Activated naive CD8-positive, alpha-beta T cell treated with anti-CD3 and anti-CD28 coated beads for 36 hours (primary cell): ENCODE measurements at places on chromosomes 2 and 18. TPM values are rescaled to one million over a fixed set of nuclear protein-coding genes. Genes with fewer than 3 reads are reported as not detected.

NDUFAF7 gene
- total RNA-seq, result 21.3 TPM

SERPINB11 gene
- not detected for total RNA-seq

ALPG gene
- total RNA-seq, result not detected

SCYGR7 gene
- not detected for total RNA-seq

ACTR3 gene
- 480 TPM for total RNA-seq

RFX8 gene
- not detected for total RNA-seq

MYO1B gene
- 35.0 TPM for total RNA-seq

CPLX4 gene
- not detected for total RNA-seq

UGT1A3 gene
- total RNA-seq, result not detected

SERPINB12 gene
- total RNA-seq, result not detected

QPCT gene
- 3.0 TPM for total RNA-seq

DNA sequence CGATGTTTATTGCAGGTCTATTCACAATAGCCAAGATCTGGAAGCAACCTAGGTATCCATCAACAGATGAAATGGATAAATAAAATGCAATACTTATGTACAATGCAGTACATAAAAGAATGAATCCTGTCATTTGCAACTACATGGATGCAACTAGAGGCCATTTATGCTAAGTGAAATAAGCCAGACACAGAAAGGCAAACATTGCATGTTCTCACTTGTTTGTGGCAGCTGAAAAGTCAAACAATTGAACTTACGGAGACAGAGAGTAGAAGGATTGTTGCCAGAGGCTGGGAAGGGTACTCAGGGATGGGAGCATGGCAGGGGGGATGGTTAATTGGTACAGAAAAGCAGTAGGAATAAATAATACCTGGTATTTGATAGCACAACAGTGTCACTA lies 563.9 kb downstream of the TMX3 start:
- DNase-seq, result no peak

- DNase-seq, result no peak
Observed at GRCh38 chr2:43464590-43464989, 131.2 kb downstream of the THADA start.

GRCh38 chr18:7259475-7259874 lies 28.6 kb downstream of the LRRC30 start:
- DNase-seq, result no peak

DNA sequence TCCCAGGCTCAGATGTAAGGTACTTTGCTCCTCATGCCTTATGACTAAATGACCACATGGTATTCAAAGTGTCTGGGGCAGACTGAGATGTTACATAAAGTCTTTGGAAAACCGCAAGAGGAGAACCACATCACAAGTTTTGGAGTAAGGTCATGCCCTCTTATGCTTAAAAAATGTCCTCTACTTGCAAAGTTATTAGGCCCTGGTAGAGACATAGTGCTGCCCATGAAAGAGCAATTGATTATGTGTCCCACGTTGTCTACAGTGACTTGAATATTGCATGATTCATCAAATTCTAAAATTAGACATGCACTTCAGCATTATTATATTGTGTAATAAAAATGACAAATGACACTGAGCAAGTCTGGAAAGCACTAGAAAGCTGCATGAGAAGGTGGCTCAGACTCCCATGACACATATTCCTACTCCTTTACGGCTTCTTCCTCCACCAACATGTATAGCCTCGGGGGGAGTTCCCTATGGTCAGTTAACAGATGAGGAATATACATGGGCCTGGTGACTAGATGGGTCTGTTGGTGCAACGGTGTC lies 602.6 kb upstream of the VRK2 start:
- no peak for DNase-seq

DNA sequence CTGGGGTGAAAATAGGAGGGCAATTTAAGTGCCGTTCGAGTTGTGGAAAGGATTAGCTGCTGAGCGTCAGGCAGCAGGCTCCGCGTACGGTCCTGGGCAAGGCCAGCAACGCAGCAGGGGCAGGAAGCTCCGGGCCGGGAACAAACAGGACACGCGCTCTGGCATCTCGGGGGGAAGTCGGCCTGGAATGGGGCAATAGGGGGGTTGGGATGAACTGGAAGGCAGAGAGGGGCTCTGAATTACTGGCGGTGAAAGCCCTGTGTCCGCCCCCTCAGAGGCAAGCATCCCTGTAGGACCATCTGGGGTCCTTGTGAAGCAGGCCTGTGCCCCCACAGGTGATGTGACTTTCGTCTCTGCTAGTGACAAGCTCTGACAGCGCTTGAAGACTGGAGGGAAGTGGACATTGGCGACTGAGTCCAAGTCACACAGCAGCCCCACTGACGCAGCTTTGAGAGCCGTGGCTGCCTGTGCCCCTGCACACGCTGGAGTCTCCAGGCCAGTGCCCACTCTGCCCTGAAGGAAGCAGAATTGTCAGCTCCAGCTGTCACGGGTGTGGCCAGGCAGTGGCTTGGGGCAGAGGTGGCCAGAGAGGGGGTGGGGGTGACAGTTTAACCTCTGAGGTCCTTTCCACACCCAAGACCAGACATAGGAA lies 22.3 kb downstream of the GPR35 start:
- no peak for DNase-seq

DNA sequence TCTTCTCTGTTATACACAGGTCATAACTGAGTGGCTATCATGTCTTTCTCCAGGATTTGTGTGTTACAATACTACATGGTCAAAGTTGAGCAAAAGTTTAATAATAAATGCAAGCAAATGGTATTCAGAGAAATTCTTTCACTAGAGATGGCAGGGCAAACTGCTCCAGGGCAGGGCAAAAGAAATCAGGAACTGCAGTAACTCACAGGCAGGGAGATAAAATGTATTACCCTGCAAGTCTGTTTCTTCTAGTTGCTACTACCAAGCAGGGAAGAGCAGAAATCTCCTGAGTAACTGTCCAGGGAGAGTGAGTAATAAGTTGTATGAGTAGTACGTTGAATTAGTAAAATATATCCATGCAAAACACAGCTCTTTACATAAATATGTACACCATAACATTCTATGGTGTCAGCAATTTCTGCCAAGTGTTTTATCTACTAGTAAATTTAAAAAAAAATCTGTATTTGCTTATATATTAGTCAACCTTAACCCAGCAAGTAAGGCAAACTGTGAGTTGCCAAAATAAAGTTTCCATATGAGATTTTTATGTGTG lies 404.1 kb downstream of the ZEB2 start:
- DNase-seq, result no peak

DNA sequence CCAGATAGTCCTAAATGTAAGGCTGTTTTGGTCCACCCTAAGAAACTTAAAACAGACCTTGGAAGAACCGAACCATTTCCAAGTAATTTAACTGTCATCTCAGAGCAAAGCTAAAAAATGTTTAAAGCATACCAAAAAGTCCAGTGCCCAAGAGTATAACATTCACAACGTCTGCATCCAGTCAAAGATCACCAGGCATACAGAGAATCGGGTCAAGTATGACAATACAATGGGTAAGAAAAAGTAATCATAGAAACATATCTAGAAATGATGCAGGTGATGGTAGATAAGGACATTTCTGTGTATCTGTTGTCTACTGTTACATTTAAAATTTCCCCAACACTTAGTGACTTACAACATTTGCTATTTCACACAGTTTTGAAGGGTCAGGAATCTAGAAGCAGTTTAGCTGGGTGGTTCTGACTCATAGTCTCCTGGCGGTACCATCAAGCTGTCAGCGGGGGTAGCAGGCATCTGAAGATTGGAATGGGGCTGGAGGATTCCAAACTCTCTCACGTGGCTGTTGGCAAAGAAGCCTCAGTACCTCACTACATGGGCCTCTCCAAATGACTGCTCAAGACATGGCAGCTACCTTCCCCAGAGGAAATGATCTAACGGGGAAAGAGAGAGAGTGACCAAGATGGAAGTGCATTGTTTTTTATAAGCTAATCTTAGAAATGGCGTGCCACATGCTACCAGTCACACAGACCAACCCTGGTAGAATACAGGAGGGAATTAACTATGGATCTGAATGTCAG lies 36.6 kb upstream of the DYNC2LI1 start:
- no peak for DNase-seq

GRCh38 chr2:20145497-20146193 lies 79.3 kb downstream of the SDC1 start:
- DNase-seq, result no peak

GRCh38 chr18:22032392-22032961 lies 136.9 kb upstream of the GATA6 start:
- DNase-seq, result no peak

GRCh38 chr2:177084607-177085006 lies 128.0 kb upstream of the HNRNPA3 start:
- no peak for DNase-seq

DNA sequence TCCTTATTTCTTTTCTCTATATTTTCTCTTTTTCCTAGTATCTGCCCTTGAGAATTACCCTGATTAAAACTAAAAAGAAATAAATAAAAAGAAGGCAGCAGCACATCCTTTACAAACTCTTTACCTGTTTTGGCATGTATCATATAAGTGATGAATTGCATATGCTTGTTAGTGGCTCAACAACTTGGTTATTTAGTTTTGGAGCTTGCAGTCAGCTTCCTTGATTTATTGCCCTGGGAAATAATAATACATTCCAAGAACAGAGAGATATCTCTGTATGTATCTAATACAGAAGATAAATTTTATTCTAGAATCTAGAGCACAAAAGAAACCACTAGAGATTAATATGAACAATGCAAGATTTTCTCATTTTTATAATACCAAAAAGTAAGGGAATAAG lies 139.8 kb upstream of the ZC3H15 start:
- no peak for DNase-seq

DNA sequence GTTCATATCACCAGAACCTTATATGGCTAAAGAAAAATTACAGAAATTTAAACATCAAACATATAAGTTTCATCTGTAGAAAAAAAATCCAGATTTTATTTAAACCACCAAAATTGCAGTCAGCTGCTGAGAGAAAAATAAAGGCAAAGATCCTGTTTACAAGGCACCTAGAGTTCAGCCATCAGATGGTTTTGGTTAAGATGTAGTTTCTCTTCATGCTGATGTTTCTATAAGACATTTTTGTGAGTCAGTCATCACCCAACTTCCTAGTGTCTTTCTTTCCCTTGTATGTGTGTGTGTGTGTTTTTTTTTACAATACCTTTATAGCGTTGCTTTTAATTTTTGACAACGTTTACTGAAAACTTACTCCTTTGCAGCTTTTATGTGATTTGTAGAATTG lies 26.1 kb upstream of the MMADHC start:
- no peak for DNase-seq

DNA sequence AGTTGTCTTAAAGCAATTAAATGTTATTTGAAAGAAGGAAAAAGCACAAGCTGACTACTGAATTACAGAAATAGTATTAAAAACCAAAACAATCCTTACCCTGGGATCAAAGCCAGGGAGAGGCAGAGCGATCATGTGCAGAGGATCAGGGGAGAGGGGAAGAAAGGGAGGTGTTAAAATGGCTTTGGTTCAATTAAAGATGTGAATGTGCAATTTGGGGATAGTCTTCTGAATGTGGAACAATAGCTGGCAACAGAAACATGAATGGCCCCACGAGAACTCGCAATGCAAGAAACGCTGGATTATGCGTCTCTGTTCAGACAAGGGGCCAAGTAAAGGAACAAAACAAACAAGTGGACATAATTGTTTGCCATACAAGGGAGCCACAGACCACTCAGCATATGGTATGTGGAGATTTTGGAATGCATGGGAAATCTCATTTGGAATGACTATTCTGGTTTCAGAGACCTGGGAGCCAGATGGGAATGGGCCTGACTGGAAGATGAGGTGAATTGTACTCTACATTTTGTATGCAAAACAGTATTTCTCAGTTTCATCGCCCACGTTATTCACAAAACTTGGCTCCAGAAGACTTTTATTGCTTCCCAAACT lies 155.4 kb downstream of the SLC4A3 start:
- no peak for DNase-seq

- DNase-seq, result no peak
Observed at GRCh38 chr18:60053747-60054304, 154.0 kb downstream of the PMAIP1 start.

DNA sequence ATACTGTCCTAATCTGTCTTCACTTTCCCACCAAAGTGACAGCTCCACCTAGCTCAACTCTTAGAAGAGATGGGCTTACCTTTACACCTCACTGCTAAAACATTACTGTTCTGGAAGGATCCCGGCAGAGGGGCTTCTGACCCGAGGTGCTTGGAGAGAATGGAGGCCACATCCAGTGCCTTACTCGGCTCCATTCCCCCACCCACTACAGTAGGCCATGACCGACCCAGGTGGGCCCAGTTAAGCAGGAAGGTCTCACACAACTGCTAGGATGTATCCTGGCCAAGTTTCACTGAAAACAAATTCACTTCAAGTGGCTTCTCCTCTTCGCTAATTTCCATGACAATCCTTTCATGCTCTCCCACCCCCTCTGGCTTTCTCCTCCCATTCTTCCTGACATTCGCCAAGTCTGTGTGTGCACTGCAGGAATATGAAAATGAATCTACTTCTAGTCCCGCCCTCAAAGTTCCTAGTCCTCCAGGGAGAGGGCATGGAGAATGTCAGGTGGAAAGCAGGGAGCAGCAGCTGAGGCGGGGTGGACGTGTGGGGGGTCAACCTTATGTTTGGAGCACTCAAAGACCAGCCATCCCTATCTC lies 11.8 kb downstream of the WIPF1 start:
- DNase-seq, result no peak

- DNase-seq, result peak; percentile 71
Observed at GRCh38 chr18:9095297-9096006, 7.0 kb upstream of the NDUFV2 start.

GRCh38 chr18:72898870-72899269 lies 31.1 kb upstream of the NETO1 start:
- DNase-seq, result no peak

- DNase-seq, result peak; percentile 16
Observed at GRCh38 chr2:170966648-170967396, 37.8 kb downstream of the GORASP2 start.

- no peak for DNase-seq
Observed at GRCh38 chr2:121184248-121184862, 100.6 kb downstream of the TFCP2L1 start.

- DNase-seq, result no peak
Observed at GRCh38 chr2:69145204-69145603, 132.2 kb downstream of the ANTXR1 start.

GRCh38 chr2:158999458-158999857 lies 31.0 kb downstream of the TANC1 start:
- DNase-seq, result no peak

DNA sequence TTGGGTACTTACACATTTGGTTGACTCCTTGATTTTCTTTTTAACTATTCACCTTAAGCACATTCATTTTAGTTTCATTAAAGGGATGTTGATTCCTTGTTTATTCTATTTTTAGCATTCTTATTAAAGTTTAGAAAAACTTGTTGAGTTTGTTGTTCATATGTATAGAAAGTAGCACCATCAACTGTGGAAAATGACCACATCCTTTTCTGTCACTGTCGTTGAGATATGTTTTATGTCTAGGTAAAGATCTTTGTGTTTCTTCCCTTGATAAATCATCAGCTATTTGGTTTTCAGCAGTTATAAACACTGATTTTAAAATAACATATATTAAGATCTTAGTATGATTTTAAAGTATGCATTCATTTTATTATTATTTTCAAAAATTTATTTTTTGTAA lies 25.1 kb downstream of the SLC39A10 start:
- no peak for DNase-seq

GRCh38 chr2:11013196-11013595 lies 101.5 kb downstream of the KCNF1 start:
- no peak for DNase-seq
